ENCODE measurements at places on chromosomes 6 and 20.

- DNase-seq, result peak; percentile 67
Observed at GRCh38 chr6:140043762-140044378, 669.4 kb upstream of the CITED2 start.

- no peak for DNase-seq
Observed at GRCh38 chr6:984031-984430, 291.1 kb upstream of the EXOC2 start.

GRCh38 chr6:108884211-108885059 lies 36.2 kb downstream of the ARMC2 start:
- no peak for DNase-seq

DNA sequence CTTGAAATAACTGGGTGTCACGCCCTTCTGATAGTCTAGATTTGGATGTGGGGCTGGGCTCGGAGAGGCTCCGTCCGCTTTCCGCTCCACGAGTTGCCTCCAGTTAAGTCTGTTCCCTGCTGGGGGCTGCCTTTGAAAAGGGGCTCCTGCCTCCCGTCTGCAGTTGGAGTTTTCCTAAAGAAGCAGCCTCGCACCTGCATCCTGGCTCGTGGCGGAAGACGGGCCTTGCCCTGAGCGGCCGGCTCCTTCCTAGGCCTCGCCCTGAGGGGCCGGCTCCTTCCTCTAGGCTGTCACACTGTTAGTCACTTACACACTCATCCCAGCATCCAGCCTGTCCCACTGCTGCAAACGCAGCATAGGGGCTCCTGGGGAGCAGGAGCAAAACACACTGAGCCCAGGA lies 74.4 kb downstream of the SMOC2 start:
- DNase-seq, result no peak

GRCh38 chr6:3232017-3232945 lies 4.8 kb upstream of the TUBB2B start:
- DNase-seq, result no peak

- DNase-seq, result no peak
Observed at GRCh38 chr6:16324184-16324583, 85.8 kb downstream of the GMPR start.

GRCh38 chr6:108027594-108027993 lies 46.9 kb downstream of the OSTM1 start:
- peak; percentile 85 for DNase-seq

GRCh38 chr20:31474097-31474436 lies 860 bp downstream of the DEFB124 start:
- DNase-seq, result no peak

DNA sequence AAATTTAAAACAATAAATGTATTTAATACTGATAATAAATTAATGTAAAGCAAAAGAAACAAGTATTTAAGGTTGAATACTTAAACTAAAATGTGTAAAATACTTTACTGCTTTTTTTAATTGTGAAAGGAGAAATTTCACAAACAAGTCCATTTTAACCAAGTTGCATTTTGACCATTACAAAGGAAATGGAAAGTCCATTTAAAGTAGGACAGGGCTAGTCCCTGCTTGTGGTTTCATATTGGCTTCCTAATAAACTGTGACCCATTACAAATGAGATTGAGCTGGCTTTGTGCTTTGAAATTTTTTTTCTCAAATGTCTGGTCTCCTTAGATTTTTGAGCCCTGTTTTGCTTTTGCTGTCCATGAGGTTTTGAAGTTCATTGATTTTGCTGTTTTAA lies 527.6 kb downstream of the MAFB start:
- DNase-seq, result no peak

- DNase-seq, result peak; percentile 98
Observed at GRCh38 chr6:31814677-31815024, 432 bp downstream of the HSPA1L start.

GRCh38 chr6:111724039-111724438 lies 118.4 kb upstream of the TRAF3IP2 start:
- no peak for DNase-seq

- no peak for DNase-seq
Observed at GRCh38 chr20:4366076-4366475, 350.7 kb upstream of the RNF24 start.

GRCh38 chr6:37092923-37093727 lies 76.8 kb upstream of the PIM1 start:
- peak; percentile 94 for DNase-seq

GRCh38 chr6:20349225-20349624 lies 52.5 kb upstream of the E2F3 start:
- DNase-seq, result no peak

GRCh38 chr6:4010689-4011090 lies 68.2 kb downstream of the FAM217A start:
- no peak for DNase-seq

GRCh38 chr6:111110036-111110435 lies 22.7 kb downstream of the SLC16A10 start:
- no peak for DNase-seq

DNA sequence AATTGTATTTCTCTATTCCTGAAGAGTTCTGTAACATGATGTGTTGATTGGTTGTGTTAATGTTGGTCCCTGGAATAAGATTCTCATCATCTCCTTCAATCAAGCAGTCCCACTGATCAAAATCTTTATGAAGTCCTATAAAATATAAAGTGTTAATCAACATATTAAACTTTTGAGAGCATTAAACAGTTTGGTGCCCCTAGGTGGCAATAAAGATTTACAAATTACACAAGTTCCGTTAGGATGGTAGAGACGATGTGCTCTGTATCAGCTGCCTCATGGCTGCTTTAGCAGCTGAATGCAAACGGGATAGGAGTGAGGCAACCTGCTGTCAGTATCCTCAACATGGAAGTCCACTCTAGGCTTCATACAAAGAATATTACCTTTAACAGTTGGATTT lies 16.9 kb downstream of the TDRD6 start:
- peak; percentile 61 for DNase-seq

GRCh38 chr20:24892522-24892921 lies 56.5 kb upstream of the CST7 start:
- no peak for DNase-seq

DNA sequence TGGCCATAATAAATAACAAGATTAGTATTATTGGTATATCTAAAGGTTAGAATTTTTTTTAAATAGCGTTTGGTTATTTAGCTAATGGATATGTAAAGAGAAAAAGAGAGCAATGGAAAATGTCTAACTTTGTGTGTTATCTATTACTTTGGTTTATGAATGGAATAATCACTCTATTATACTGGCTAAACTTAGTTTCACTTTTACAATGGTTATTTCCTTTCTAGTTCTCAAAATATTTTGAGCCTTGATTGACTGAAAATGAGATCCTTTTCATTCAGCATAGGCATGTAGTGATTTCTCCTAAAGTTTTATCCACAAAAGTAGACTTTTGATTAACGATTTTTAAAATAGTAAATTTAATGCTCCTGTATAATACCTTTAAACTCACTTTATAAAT lies 51.6 kb upstream of the MLIP start:
- no peak for DNase-seq

DNA sequence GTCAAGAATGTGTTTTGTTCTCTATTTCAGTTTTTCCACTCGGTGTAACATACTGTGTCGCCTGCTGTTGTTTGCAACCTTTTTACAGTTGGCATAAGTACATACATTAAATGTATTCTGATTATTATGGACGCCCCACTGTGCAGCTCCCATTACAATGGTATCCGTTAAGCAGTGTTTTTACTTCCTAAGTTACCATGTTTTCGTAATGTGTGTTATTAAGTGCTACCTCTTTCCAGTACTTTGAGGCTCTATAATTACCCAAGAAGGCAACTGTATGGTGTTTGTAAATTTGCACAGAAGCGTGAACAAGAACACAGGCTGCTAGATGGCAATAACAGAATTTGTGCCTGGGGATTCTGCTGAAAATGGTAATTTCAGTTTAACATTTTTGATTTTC lies 568.0 kb upstream of the MARCKS start:
- no peak for DNase-seq

DNA sequence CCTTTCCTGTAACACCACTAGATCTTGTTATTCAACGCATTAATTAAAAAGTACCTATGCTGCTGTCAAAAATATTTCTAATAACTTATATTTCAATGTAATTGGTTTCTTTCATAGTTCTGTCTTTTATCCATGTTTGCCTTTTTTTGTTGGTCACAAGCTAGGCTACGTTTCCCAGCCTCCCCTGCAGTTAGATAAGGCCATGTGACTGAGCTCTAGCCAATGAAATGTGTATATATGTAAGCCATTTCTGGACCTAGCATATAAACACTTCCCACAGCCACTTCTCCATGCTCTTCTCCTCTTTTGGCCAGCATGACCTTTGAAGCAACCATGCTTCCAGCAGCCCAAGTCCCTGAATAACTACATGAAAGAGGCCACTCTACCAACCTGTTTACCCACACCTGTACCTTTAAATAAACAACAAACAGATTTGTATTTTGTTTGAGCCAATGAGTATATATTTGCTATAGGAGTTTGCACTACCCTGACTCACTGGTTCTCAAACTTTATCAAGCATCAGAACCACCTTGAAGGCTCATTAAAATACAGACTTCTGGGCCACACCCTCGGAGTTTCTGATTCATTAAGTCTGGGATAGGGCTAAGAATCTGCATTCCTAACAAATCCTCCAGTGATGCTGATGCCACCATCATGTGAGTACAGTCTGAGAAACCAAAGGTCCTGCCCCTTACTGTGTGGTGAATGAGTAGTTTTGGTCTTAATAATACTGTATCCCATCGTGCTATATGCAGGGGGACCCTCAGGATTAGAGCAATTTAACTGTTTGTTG lies 45.6 kb upstream of the BEND6 start:
- DNase-seq, result peak; percentile 68

DNA sequence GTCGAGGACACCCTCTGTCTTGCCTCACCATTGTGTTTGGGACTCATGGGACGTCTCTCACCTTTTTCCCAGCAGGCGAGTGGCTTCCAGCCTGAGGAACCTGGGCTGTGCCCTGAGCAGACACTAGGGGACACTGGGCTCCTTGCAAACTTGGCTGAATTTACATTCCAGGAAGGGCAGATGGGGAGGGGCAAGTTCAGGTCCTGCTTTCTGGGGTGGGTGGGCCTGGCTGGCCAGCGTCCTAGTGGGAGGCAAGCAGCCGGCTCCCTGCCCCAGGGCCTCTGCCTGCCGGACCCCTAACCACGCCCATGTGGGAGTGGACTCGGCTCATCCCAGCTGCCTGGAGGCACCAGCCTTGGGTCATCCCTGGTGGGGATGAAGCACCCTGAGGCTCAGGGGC lies 48.2 kb upstream of the MLN start:
- DNase-seq, result peak; percentile 37

DNA sequence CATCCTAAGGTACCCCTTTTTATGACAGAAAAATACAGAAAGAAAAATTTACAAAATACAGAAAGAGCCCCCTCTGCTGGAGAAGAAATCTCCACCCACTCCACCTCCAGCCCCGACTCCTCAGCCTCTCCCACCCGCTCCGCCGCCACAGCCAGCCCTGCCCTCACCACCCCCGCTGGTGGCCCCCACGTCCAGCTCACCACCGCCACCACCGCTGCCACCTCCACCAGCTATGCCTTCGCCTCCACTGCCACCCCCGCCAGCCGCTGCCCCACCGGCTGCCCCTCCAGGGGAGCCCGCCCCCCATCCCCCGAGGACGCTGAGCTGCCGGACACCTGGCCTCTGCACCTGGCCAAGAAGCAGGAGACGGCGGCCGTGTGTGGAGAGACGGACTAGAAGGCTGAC lies 17.7 kb downstream of the WFDC2 start:
- no peak for DNase-seq
